ENCODE measurements at places on chromosomes 2 and 18.

GRCh38 chr2:14633061-14633460 is 544 bp downstream of the LRATD1 start:
- DNase-seq, result no peak

DNA sequence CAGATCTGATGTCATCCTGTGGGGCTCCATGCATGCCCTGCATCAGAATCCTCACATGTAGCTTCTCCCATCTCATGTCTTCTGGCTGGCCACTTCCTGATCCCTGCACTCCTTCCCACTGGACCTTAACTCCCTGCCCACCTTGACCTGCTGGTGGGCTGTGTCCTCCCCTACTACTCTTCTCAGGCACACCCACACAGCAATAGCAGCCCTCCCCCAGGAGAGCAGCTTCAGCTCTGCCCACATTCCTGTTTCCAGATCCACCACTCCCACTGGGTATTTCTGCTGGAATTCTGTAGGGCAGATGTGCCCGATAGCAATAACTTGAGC is 137.0 kb upstream of the HS6ST1 start:
- DNase-seq, result no peak

DNA sequence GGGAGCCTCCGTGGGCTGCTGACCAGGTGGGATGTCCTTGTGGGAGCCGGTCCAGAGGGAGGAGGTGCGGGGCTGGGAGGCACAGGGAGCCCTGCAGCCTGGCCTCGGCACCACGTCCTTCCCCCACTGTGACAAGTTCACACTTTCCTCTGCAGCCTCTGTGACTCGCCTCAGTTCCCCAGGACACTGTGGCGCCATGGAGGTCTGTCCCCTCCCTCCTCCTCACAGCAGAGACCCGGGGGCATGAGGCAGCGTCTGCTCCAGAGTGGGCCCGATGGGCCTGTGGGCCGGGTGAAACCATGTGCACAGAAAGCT is 27.3 kb upstream of the KCNG2 start:
- no peak for DNase-seq

GRCh38 chr2:125086313-125087184 is 1061.5 kb downstream of the CNTNAP5 start:
- DNase-seq, result no peak

GRCh38 chr18:59686260-59686659 is 11.0 kb downstream of the CCBE1 start:
- DNase-seq, result no peak

- DNase-seq, result no peak
These were observed 39.2 kb downstream of the CCDC138 start for GRCh38 chr2:108825736-108826135.

DNA sequence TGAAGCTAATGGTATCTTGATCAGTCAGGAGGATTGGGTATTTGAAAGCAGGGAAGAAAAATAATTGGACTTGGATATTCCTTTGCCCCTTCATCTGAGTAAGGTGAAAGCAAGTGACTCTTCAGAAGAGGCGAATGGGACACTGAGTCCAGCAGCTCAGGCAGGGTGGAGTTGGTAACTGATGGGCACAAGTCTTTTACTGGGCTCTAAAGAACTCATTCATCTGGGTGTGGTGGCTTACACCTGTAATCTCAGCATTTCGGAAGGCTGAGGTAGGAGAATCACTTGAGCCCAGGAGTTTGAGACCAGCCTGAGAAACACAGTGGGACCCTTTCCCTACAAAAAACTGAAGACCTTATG is 11.2 kb downstream of the CFLAR start:
- no peak for DNase-seq

DNA sequence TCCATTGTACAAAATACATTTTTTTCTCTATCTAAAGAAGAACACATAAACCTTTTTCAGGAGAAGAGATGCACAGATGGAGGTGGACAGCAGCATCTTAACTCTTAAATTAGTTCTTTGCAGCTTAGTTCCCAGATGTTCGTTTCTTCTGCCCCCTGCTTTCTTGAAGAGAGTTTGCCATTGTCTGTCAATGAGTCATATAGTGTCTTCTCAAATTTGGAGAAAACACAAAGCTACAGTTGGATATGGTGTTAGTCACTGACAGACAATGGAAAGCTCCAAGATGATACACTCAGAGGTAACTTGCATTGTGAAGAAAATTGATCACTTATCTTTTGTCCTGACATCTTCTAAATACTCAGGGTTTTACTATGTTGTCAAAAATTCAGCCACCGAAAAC is 48.8 kb upstream of the TMEFF2 start:
- peak; percentile 19 for DNase-seq

DNA sequence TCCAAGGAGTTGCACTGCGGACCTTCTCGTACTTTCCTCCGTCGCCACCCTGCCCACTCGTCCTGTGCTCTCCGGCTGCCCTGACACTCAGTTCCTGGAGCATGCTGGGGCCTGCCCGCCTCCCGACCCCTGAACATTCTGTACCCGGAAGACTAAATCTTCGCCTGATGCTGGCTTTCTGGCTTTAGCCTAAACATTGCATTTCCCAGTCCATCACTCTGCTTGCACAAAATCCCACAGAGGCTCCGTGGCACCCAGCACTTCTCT is 550 bp upstream of the SFXN5 start:
- DNase-seq, result no peak

DNA sequence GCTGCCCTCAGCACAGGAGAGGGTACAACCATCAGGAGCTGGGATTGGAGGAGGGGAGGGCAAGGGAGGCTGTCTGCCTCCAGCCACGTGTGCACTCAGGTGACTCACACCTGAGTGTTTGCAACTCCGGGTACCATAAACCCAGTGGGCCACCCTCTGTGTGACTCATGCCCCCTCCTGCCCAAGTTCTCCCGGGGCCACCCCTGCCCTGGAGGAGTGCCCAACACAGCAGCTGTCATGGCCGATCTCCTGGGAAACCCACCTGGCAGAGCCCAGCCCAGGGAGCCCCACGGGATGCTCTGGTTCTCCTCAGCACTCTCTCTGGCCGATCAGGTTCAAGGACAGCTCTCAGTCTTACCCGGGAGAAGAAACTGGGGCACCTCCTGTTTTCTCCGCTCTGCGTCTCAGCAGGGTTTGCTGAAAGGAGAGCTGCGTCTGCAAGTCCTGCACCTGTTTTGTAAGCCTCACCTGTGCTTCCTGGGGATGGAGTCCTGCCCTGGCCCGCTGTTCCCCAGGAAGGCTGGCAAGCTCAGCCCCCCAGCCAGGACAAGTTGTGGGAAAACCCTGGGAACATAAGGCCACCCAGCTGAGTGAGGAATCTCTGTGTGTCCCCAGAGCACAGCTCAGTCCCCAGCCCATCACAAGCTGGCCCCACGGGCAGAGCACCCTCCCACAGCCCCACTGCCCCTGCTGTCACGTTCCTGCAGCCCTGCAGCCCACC is 44.0 kb upstream of the UBE2F start:
- no peak for DNase-seq

GRCh38 chr2:20192781-20193180 is 32.1 kb downstream of the SDC1 start:
- no peak for DNase-seq

DNA sequence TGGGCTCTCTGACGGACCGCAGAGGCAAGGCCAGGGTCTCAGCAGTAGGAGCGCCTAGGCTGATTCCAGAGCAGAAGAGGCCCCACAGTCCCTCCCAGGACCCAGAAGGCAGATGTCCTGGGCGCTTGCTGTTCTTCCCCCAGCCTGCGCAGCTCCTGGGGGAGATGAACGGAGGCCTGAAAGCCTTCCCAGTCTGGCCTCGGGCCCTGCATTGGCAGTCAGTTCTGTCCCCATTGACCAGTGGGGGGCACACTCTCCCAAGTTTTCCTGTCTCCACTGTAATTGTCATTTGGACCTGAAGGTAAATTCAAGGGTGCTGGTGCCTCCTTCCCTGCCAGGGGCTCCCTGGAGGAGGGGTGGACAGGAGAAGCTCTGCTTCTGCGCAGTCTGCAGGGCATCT is 345.7 kb downstream of the CYP26B1 start:
- no peak for DNase-seq

DNA sequence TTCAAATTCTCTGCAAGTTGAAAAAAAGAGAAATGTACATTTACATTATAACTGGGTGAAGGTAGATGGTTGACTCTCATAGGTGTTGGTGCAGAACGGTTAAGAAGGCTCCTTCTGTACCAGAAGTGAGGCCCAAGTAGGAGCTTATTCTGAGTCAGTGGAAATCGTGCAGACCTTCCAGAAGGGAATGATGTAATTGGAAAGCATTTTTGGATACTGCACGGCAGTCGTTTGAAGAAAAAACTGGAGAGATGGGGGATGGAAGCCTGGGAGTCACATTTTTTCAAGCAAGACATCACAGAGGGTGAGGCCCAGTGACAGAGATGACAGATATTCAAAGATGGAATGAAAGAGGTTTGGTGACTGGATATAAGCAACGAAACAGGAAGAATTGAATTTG is 39.4 kb downstream of the HRH4 start:
- no peak for DNase-seq

GRCh38 chr2:172856606-172857005 is 121.0 kb downstream of the RAPGEF4 start:
- no peak for DNase-seq

All from HFF-Myc (cell line).